ENCODE measurements at places on chromosomes 3 and 15.

DNA sequence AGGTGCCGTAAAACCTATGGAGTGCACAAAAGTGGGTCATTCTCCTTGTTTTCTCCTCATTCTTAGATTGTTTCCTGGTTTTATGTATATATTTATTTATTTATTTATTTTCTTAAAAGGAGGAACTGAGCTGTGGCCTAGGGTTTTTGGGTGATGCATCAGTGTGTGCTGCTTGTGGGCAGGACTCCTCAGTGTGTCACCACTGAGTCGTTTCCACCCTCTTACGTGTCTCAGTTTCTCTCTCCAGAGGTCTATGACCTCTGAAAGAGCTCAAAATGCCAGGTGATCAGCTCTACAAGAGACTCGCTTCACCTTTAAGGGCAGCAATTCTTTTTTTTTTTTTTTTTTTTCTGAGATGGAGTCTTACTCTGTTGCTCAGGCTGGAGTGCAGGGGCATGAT lies 72.9 kb downstream of the CD200 start:
- no peak for DNase-seq

DNA sequence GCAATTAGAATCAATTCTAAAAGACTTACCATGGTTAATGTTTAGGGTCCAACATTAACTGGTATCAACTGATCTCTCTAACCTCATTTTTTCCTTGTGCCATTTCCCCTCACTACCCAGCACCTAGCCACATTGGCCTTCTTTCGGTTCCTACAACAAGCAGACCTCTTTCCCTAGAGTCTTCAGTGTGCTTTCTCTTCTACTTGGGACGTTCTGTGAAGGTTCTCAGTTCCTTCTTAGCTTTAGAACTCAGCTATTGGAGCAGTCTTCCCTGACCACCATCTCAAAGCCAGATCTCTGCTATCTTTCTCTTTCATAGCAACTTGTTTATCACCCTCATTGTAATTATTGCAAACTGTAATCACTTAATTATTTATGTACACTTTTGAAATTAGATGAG lies 31.5 kb upstream of the MINDY4B start:
- no peak for DNase-seq

DNA sequence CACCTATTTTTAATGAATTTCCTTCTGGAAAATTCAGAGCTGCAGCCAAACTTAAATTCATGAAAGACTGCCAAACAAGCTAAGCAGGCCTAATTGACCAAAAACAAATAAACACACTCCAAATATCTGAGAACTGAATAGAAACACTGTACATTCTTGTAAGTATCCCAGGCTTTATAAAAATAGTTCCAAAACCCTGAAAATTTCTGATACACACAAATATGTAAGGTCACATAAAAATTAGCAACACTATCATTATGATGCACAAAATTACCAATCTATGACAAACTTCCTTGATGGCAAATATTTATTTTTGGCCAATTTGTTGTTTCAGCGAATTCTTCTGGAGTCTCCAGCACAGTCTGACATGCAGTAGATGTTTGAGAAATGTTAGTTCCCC lies 117.9 kb upstream of the UBE2E2 start:
- no peak for DNase-seq

GRCh38 chr15:58521293-58521991 lies 89.7 kb downstream of the LIPC start:
- DNase-seq, result no peak

- DNase-seq, result no peak
Observed at GRCh38 chr3:106302451-106303221, 433.8 kb upstream of the CBLB start.

GRCh38 chr3:114380233-114380651 lies 86.4 kb downstream of the TIGIT start:
- peak; percentile 81 for DNase-seq
